Stimulated activated CD8-positive, alpha-beta memory T cell treated with anti-CD3 and anti-CD28 coated beads, Interleukin-12 subunit alpha, Interleukin-12 subunit beta, amount 100 ng/mL, for 4 hours (primary cell): ENCODE measurements at places on chromosomes 5 and 9.
A peak's percentile ranks its signal among the peaks of the same experiment; 100 is the strongest.

- DNase-seq = no peak
These were observed 233.3 kb upstream of the ADAMTS16 start for GRCh38 chr5:4906786-4907185.

GRCh38 chr9:13567833-13568232 is 288.3 kb upstream of the MPDZ start:
- DNase-seq = no peak

- DNase-seq = no peak
These were observed 64.6 kb downstream of the IL31RA start for GRCh38 chr5:55915783-55916182.

GRCh38 chr5:177554474-177555111 is at the start of gene FAM193B:
FAM193B (minus strand) TSS chr5:177554563; CDS start chr5:177554458, 105 bp downstream.
- DNase-seq = peak; percentile 89
